ENCODE measurements at places on chromosomes 3 and 15. TPM values are rescaled to one million over a fixed set of nuclear protein-coding genes. Genes with fewer than 3 reads are reported as not detected.

- H3K36me3 ChIP-seq = peaks cover 36% of the 10 kb centered on the region
- DNase-seq = no peak
- no peaks in the 10 kb centered on the region for H3K4me1 ChIP-seq
- no peaks in the 10 kb centered on the region for H3K27me3 ChIP-seq
- H3K27ac ChIP-seq = no peak overlapping the region
- no peak overlapping the region for H3K4me3 ChIP-seq
Observed at GRCh38 chr3:17394541-17395155, 347.8 kb downstream of the TBC1D5 start.

GRCh38 chr15:90571063-90571541 is 41.4 kb downstream of the CRTC3 start:
- H3K4me3 ChIP-seq = peak overlapping the region; percentile 72
- H3K4me1 ChIP-seq = peaks cover 73% of the 10 kb centered on the region
- H3K36me3 ChIP-seq = peaks cover 26% of the 10 kb centered on the region
- no peak for DNase-seq
- peak overlapping the region; percentile 84 for H3K27ac ChIP-seq
- no peaks in the 10 kb centered on the region for H3K27me3 ChIP-seq

DNA sequence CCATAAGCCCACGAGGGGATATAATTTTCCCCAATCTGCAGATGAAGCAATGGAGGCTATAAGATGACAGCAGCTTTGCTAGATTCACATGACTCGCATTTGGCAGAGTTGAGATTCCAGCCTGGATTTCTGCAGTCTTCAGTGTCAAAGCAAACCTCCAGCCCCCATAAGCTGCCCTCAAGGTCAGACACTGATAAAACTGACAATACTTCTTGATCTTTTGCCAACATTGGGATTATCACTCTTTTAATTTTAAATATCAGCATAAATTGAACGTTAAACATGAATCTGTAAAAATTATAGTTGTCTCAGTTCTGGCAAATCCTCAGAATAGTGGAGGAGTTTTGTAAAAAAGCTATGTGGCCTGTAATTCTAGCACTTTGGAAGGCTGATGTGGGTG is 234.1 kb upstream of the TRIM42 start:
- no peak overlapping the region for H3K27ac ChIP-seq
- H3K4me1 ChIP-seq = no peaks in the 10 kb centered on the region
- H3K27me3 ChIP-seq = no peaks in the 10 kb centered on the region
- H3K4me3 ChIP-seq = no peak overlapping the region

DNA sequence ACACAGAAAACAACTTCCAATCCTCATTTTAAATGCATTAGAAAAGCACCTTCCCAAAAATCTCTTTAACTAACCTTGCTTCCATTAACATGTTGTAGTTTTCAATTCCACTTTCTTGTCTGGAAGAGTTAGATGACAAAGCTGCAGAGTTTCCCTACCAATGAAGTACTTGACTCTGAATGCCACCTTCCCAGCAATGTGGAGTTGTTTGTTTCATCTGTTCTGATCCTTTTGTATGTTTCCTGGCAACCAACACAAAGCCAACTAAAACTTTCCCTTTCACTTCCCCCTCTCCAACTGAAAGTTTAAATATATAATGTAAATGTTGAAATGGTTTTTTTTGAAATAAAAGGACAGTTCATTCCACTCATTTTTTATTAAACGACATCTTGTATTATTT is at the start of gene WDR49:
TSS of gene WDR49 (minus strand) at position 183 of the 400 bp plus-strand sequence. CDS start 517 bp downstream, outside the sequence.
- DNase-seq = no peak
- H3K27ac ChIP-seq = no peak within 1 kb of the TSS
- H3K4me3 ChIP-seq = no peak within 1 kb of the TSS
- no peaks in the 10 kb centered on the region for H3K36me3 ChIP-seq
- H3K4me1 ChIP-seq = peaks cover 3% of the 10 kb centered on the region

DNA sequence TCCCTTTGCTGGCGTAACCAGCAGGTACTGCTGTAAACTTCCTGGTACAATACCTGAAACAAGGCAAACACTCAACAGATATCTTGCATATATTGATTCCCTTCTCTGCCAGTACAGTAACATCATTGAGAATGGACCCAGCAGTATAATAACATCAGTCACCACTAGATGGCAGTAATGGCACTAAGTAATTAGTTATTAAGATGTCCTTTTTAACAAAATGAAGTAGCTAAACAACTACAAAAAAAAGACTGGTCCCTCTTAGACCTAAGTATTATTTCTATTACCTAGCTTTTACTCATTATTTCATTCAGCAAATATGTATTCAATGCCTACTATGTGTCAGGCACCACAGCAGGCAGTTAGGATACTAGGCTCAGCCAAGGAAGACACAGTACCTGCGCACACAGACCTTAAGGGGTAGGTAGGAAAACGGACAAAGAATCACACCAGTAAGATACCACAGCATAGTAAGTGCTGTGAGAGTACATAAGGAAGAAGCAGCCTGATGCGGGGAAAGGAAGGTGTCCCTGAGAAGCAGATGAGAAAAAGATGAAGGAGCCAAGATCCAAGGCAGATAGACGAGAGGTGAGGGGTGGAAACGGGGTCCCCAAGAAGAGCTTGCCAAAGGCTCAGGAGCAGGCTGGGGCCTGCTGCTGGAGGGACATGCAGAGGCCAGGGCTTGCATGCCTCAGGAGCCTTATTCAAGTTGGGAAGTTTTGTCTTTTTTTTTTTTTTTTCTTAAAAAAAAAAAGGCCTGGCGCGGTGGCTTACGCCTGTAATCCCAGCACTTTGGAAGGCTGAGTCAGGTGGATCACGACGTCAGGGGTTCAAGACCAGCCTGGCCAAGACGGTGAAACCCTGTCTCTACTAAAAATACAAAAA is 102.7 kb upstream of the CHD2 start:
- H3K4me1 ChIP-seq = peaks cover 8% of the 10 kb centered on the region
- H3K27me3 ChIP-seq = no peaks in the 10 kb centered on the region
- DNase-seq = no peak
- no peak overlapping the region for H3K4me3 ChIP-seq
- H3K27ac ChIP-seq = peak overlapping the region; percentile 51

GRCh38 chr3:106403371-106404145 is 534.7 kb upstream of the CBLB start:
- H3K4me1 ChIP-seq = no peaks in the 10 kb centered on the region
- no peak overlapping the region for H3K27ac ChIP-seq
- no peaks in the 10 kb centered on the region for H3K27me3 ChIP-seq
- H3K36me3 ChIP-seq = no peaks in the 10 kb centered on the region
- no peak for DNase-seq

Gene TEX55
- total RNA-seq = not detected

Gene CCDC39
- total RNA-seq = not detected

Gene ADIPOQ
- total RNA-seq = not detected
